ENCODE measurements at places on chromosomes 12 and 14.

DNA sequence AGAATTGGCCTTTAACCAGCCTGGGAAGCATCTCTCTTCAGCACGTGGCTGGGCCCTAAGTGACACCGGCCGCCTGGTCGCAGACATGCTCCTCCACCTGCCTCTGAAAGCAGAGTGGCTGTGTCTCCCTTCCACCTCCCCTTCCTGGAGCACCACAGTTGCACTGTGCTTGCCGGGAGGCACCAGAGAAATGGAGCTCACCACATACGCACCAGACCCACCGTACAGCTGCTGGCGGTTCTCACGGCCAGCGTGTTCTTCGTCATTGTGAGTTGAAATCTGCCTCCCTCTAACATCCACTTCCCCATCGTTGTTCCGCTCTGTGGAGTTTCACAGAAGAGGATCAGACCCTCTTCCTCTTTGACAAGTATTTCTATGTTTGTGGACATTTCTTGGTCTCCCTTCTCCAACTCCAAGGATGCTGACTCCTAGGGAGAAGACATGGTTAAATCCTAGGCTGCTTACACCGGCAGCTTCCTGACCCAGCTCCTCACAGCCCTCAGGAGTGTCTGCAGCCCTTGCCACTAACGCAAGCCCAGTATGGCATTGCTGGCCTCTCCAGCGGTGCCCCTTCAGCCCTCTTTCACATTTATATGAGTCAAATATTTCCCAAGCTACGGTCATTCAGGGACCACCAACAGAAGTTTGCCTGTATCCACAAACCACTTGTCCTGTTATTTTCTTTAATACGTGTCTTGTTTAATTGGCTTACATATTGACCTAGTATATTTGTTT lies 11.5 kb upstream of the KRT5 start:
- DNase-seq: no peak

GRCh38 chr12:51832354-51833107 lies 16.0 kb downstream of the FIGNL2 start:
- no peak for DNase-seq

DNA sequence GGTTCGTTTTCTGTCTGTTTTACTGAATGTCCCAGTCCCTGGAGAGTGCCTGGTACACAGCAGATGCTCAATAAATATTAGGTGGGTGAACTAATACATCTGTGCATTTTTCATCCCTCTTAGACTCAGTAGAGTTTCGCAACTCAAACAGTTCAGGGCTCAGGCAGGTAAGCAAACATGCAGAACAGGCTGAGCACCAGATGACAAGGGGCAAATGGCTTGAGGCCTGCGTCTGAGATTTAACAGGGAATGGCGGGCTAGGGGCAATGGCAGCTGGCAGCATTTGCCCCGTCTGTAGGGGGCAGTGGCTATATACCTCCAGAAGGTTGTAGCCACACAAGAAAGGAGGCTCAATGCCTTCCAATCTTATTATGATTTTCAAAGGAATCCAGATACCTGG lies 8.6 kb upstream of the RAN start:
- DNase-seq: no peak

- no peak for DNase-seq
Measured at GRCh38 chr14:71333705-71334104, 426.4 kb downstream of the PCNX1 start.

GRCh38 chr12:113067987-113068935 lies 11.7 kb downstream of the DTX1 start:
- DNase-seq: no peak

- DNase-seq: no peak
Measured at GRCh38 chr12:108052260-108052659, 76.8 kb upstream of the WSCD2 start.

DNA sequence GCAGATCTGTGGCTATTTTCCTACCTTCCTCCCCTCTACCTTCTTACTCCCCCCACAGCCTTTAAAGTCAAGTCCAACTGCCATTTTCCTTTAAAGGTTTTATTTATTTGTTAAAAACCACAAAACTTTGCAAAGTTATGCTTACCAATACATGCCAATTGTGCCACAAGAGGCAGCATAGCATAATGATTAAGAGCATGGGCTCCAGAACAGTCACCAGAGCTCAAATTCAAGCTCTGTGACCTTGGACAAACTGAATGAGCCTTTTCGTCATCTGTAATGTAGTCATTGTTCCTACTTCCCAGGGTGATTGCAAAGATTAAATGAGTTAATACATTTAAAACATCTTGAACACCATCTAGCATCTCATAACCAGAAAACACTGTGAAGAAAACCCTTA lies 13.0 kb upstream of the FMNL3 start:
- no peak for DNase-seq

DNA sequence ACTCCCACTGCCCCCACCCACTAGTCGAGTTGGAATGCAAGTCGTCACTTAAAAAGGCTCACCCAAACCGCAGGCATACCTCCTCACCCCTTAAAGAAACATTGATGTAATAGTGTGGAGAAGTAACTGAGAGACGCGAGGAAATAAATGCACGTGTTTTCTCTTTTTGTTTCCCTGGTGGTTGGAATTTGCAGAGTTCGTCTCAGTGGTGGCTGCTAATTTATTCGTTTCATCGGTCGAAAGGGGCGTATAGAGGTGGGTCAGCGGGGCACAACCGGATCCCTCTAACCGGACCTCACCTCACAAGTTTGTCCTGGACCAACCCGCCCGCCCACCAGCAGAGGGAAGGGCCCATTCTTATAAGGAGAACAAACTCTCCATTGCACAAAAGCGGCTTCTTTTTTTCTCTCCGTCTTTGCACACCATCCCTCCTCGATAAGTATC lies 5.0 kb upstream of the NPAS3 start:
- no peak for DNase-seq

- no peak for DNase-seq
Measured at GRCh38 chr12:53941187-53941586, 2.6 kb downstream of the HOXC13 start.

GRCh38 chr14:54572316-54572715 lies 5.4 kb downstream of the SAMD4A start:
- DNase-seq: no peak

DNA sequence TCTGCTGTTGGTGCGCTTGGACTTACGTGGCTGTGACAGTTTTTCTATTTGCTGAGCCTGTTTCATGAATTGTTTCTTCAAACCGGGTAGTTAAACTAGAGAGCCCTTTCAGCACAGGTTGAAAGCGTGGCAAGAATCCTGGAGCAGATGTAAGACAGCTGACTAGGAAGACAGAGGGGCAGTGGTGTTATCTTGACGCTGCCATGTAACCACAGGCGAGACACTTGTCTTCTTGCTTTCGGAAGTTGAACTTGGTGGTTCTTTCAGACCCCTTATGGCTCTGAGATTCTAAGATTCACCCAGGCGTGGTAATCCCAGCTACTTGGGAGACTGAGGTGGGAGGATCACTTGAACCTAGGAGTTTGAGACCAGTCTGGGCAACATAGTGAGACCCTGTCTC lies 4.3 kb downstream of the EMP1 start:
- no peak for DNase-seq

DNA sequence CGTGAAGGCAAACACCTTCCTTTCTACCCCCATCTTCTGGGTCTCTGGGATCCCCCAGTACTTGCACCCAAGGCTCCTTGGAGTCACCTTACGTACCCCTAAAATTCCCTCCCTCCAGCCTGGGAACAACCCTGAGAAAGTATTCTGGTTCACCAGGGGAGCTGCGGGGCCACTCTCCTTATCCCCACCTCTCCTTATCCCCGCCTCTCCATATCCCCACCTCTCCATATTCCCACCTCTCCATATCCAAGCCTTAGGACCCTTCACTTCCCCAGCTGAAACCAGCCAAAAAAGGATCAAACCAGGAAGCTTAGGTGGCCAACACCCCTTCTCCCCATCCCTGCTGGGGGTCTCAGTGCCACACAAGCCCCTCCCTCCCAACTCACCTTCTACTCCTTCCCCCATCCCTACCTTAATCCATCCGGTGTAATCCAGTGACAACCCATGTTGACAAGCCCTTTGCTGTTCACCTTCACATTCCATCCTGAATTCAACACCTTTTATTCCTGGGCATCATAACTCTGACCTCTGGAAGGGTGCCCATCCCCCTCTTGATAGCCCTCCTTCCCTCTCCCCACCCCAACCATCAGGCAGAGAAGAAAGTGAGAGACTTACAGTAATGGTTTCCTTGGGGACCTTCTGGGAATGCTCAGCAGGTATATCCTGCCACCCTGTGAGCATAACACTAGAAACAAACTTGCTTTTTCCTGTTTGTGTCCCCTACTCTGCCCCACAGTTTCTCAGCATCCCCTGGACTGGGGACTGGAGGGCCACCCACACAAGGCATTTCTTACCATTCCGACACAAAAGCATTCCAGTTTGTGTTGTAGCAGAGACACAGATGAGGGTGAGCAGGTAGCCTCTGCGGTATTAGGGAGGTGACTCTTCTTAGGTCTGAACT lies 1.6 kb upstream of the MSI1 start:
- no peak for DNase-seq

GRCh38 chr14:57889245-57889644 lies 23.4 kb upstream of the SLC35F4 start:
- DNase-seq: no peak

GRCh38 chr14:56394826-56395530 lies 184.6 kb upstream of the TMEM260 start:
- DNase-seq: no peak

- no peak for DNase-seq
Measured at GRCh38 chr14:105005329-105005928, 15.5 kb downstream of the CDCA4 start.

DNA sequence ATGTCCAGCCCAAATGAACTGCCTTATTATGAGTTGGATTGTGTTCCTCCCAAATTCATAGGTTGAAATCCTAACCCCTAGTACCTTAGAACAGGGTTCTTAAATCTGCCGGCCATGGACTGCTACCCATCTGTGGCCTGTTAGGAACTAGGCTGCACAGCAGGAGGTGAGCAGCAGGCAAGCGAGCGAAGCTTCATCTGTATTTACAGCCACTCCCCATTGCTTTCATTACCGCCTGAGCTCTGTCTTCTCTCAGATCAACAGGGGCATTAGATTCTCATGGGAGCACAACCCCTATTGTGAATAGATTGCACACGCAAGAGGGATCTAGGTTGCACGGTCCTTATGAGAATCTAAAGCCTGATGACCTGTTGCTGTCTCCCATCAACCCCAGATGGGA lies 9.8 kb upstream of the EML5 start:
- DNase-seq: no peak

DNA sequence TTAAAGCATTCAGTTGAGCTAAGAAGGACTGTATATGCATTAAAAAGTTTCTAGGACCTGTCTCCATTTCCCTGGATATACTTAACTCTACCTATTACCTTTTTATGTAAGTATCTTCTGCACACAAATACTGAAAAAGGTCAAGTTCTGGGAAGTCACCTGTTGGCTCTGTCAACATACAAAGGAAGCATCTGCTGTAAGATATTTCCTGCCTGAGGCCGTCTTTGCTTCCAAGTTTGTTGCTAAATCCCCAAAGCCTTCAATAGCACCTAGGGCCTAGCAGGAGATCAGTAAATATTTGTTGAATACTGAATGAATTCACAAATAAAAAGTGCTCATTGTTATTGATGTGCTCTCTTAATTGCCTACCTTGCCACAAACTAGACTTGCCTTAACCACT lies 188.4 kb downstream of the DUSP6 start:
- no peak for DNase-seq

GRCh38 chr14:103366741-103367140 lies 18.5 kb upstream of the MARK3 start:
- DNase-seq: no peak

DNA sequence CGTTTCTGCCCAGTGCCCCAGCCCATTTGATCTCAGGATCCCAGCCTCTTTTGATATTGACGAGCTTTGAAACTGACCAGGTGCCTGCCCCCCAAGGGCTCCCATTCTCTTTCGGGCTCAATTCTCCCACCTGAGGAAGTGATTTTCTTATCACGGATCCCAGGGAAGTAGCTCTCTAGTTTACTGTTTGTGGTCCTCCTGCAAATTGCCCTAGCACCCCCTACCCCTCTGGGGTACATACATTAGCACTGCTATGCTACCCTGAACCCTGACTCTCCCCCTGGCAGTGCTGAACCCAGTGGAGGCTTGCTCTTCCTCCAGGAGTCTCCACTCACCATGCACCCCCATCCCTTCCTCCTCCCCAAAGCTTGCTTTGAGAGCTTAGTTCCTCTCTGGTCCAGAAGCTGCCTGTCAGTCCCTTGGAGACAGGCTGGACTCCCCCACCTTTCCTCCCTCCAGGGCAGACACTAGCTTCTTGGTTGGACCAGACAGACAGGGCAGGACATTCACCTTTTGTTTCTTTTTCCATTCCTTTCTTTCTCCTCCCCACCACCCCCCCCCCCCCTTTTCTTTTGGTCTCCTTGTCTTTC lies 4.4 kb upstream of the TBX3 start:
- DNase-seq: no peak

DNA sequence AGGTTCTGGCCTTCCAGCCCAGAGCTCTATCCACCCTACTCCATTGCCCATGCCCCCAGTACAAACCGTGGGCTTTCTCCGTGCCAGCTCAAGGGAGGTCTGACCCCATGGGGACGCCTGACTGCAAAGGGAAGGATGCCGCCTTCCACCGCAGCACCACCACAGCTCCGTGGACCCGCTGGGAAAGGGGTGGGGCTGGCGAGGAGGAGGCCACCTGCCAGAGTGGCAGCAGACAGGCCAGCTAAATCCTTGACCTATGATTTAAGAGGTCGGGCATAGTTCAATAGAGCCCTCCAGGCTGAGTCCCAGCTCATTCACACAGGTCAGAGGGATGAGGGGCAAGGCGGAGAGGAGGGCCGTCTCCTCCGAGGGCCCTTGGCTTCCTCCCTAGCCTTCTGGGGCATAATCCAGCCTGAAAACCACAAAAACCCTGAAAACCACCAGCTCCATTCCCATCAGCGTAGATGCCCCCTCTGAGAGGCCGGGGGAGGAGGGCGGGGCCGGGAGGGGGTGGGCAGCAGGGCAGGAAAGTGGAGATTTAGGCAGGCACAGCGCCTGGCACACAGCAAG lies 14.9 kb upstream of the FIGNL2 start:
- DNase-seq: no peak

GRCh38 chr12:226401-226800 lies 12.4 kb upstream of the SLC6A12 start:
- no peak for DNase-seq

GRCh38 chr14:93683226-93683625 lies 105.1 kb downstream of the PRIMA1 start:
- DNase-seq: no peak

- DNase-seq: no peak
Measured at GRCh38 chr14:94029671-94030203, 3.6 kb downstream of the OTUB2 start.

GRCh38 chr12:130632642-130633041 lies 83.5 kb downstream of the RIMBP2 start:
- DNase-seq: no peak

DNA sequence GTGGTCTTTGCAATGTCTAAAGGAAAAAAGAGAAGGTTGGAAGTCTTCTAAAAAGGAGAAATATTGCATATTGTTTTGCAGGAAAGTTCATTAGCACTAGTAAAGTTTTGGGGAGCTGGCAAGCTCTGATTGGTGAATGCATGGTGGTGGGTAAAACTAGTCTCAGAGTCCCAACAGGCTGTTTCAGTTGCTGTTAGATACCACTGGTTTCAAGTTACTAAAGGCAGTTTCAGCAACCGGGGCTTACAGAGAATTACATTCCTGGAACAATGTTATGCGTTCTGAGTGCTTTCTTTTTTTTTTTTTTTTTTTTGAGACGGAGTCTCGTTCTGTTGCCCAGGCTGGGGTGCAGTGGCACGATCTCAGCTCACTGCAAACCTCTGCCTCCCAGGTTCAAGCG lies 208.2 kb downstream of the EPS8 start:
- no peak for DNase-seq

- no peak for DNase-seq
Measured at GRCh38 chr12:59372956-59373355, 222.9 kb upstream of the SLC16A7 start.
